ENCODE measurements at places on chromosomes 2 and 18. TPM values are rescaled to one million over a fixed set of nuclear protein-coding genes. Genes with fewer than 3 reads are reported as not detected.
A peak's percentile ranks its signal among the peaks of the same experiment; 100 is the strongest.

DNA sequence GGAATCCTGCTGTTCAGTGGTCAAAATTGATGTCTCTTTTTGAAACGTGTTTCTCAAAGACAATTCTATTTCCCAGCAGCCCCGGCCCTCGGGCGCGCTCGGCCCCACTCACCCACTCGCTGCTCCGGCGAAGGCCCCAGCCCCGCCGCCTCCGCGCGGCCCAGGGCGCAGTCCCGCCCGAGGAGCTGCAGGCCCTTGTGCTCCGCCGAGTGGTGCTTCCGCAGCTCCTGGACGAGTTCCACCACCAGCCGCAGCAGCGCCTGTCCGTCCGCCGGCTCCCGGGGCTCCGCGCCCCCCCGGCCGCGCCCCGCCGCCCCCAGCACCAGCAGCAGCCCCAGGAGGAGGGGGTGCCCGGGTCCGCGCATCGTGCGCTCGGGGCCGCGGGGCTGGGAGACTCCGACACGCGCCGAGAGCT is 413 bp downstream of the ALKAL2 start:
- peak; percentile 34 for DNase-seq

- no peak for DNase-seq
Observed at GRCh38 chr18:62799977-62800376, 84.6 kb downstream of the PHLPP1 start.

GRCh38 chr2:201490291-201490690 is 38.8 kb downstream of the STRADB start:
- DNase-seq = no peak

GRCh38 chr2:238847841-238848690 is at the start of gene TWIST2:
TSS of gene TWIST2 (plus strand) at chr2:238848085. CDS start at chr2:238848216, 131 bp downstream.
- DNase-seq = no peak

GRCh38 chr18:33803636-33804035 is 225.6 kb downstream of the ASXL3 start:
- no peak for DNase-seq

EPHA4 gene
- total RNA-seq = 20.6 TPM

DNA sequence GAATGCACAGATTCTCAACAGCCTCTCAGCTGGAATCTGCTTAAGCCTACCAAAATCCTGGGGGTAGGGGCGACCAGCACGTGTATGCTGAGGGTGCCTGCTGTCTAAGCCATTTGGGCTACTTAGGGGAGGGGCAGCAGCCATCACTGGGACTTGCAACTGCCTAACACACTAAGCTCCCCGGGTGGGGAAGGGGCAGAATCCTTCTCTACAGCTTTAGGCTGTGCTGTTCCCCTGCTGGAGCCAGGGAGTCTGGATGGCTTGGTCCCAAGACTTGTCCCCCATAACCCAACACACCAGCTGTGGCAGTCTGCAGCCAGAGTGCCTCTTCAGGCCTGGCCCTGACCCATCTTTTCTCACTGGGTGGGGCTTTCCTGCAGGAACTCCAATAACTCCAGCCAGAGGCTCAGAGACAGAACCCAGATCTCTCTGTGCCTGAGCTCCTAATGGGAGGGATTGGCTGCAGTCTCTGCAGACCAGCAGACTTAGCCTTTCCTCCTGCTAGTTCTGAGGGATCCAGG is 305.4 kb upstream of the RND3 start:
- no peak for DNase-seq

CEBPZOS gene
- not detected for total RNA-seq

DNA sequence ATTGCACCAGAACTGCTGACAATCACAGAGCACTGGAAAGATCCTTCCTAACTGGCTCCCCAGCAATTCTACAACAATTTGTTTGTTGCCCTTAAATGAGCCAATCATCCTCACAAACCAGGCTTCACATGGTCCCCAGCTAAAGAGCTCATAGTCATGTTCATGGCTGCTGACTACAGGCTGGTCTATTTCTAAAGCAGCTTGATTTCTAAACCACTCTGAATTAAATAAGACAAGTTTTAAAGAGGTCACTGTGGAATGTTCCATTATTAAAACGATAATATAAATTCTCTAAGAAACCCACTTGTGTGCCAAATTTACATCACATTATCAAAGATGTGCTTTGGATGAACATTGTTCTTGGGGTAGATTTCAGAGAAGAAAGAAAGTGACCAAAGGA is 110.7 kb downstream of the COPS8 start:
- DNase-seq = no peak

DNA sequence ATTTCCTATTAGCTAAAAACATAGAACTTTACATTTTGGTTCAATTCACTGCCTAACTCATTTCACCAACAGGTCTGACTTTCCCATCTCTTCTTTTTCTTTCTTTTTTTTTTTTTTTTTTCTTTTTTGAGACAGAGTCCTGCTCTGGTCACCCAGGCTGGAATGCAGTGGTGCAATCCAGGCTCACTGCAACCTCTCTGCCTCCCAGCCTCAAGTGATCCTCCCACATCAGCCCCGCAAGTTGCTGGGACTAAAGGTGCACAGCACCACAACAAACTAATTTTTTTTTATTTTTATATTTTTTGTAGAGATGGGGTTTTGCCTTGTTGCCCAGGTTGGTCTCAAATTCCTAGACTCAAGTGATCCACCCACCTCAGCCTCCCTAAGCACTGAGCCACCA is 57.8 kb upstream of the HNRNPA3 start:
- DNase-seq = no peak

FSHR gene
- not detected for total RNA-seq

GRCh38 chr2:36616947-36617346 is 19.0 kb upstream of the FEZ2 start:
- DNase-seq = no peak

MEIS1 gene
- 305 TPM for total RNA-seq

- no peak for DNase-seq
Observed at GRCh38 chr2:85053802-85054201, 79.4 kb upstream of the TCF7L1 start.

- DNase-seq = no peak
Observed at GRCh38 chr18:58344861-58345463, 283.9 kb downstream of the ALPK2 start.

DNA sequence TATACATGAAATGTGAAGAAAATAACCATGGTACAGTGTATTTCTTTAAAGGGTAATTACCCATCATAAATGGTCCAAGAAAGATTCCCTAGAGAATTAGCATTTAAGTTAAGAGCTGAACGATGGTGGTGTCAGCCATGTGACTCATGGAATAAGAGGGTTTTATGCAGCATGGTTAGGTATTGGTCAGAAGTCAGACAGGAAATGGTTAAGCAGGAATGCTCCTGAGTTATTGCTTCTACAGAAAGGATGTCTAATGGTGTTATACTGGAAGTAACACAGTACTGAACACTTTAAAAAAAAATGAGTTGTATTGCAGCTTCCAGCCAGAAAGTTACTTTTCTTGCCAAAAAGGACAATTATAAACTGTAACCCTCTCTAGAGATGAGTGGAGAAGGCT is 72.7 kb upstream of the UBE2E3 start:
- DNase-seq = no peak

- no peak for DNase-seq
Observed at GRCh38 chr2:28252311-28252710, 140.3 kb upstream of the FOSL2 start.

DNA sequence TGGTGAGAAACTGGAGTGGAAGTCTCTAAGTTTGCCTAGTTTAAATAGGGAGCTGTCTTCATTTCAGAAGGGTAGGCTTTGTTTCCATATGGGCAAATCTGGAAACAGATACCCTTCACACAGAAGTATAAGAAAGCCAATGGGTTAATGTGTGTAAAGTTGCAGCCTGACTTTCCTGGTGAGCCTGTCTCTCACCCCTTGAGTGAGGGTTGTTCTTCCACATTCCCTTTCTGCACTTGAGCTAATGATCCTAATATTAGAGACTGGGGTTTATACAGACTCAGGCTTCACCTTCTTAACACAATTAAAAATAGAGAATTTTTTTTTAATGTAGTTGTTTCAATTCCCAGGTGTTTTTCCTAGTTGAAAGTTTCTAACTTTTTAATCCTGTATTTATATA is 108.6 kb upstream of the EML6 start:
- DNase-seq = no peak

DNA sequence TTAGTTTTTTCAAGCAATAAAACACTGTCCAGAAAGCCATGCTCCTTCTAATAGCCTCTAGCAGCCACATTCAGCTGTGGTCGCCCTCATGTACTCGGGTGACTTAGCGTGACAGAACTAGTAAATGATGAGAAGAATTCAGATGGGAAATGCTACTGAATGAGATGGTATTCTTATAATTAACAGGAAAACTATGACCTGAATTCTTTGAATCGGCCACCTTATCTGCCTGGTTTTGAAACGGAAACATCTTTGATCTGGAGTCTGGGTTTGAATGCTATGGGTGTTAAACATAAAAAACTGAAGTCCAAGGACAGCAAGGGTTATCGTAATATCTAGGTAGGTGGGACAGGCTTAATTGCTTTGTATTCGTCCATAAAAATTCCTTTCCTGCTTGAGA is 138.8 kb upstream of the DNMT3A start:
- no peak for DNase-seq

DNA sequence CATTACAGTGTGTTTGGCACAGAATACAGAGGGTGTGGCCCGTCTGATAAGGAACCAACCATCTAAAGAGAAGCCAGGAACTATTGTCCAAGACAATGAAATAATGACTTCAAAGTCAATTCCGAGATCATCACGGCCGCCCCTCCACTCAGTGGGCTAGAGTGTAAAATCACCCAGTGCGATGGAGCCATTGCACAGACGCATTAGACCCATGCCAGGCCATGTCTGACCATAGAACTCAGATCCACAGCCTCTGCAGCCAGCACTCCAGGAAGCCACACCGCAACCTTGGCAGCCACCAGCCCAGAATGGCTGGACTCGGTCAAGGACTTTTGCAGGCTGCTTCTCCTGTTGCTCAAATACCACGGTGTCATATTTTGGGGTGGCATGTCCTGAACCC is 835.7 kb downstream of the DCDC2C start:
- DNase-seq = no peak

DNA sequence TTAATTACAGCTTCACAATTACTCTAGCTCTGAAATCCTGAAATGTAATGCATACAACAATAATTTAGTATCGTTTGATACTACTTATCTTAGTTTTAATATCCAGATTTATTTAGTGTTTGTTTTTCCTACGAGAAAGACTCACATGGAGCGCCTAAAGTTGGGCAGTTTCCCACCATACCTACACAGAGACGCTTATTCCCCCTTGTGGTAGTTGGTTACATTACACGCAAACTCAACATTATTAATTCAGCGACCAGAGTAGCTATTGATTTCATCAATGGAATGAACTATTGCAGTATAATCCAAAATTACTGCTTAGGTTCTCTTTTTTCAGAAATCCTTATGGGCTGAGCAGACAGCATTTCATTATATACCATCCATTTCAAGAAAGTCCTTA is 164.0 kb upstream of the REG3G start:
- no peak for DNase-seq

SP140 gene
- 0.54 TPM for total RNA-seq

DNA sequence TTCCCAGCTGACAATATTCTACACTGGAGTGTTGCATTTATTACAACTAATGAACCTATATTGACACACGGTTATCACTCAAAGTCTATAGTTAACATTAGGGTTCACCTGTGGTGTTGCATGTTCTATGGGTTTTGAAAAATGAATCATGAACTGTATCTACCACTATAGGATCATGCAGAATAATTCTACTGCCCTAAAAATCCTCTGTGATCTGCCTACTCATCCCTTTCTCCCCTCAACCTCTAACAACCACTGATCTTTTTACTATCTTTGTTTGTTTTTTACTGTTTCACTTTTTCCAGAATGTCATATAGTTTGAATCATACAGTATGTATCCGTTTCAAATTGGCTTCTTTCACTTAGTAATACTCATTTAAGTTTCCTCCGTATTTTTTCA is 47.6 kb upstream of the TCF7L1 start:
- DNase-seq = no peak

TDRD15 gene
- total RNA-seq = not detected

GRCh38 chr2:233063269-233063975 is 3.3 kb downstream of the INPP5D start:
- no peak for DNase-seq

DNA sequence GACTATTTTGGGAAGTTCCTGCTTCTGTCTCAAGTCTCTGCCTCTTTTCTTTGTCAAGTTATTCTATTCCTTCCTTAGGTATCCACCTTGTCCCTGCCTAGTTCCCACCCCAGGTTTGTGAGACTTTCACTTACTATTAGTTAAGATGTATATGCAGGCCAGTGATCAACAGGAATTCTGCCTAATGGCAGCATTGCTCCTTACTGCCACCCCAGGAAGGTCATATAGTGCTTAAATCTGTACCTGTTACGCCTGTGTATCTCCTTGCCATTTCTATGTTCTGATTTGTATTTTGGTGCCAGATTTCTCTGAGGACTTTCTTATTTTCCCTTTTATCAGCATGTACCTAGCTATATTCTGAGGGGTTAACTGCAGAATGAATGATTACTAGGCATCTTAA is 746.0 kb upstream of the TMEFF2 start:
- no peak for DNase-seq

METTL21A gene
- total RNA-seq = 18.6 TPM

ACTG2 gene
- total RNA-seq = 10.0 TPM

All from mesothelial cell of epicardium (in vitro differentiated cells).